ENCODE measurements at places on chromosomes 16 and 17. TPM values are rescaled to one million over a fixed set of nuclear protein-coding genes. Genes with fewer than 3 reads are reported as not detected.

Gene RANGRF
- polyA plus RNA-seq = 21.0 TPM

Gene TNFRSF17
- not detected for polyA plus RNA-seq

Gene LRRC37A
- polyA plus RNA-seq = 3.1 TPM

Gene RASD1
- 6.9 TPM for polyA plus RNA-seq

Gene MT2A
- 26.9 TPM for polyA plus RNA-seq

Gene FA2H
- 0.22 TPM for polyA plus RNA-seq

Gene TEKT1
- not detected for polyA plus RNA-seq

Gene KRT36
- polyA plus RNA-seq = not detected

Gene TMEM11
- 30.4 TPM for polyA plus RNA-seq

Gene SCIMP
- polyA plus RNA-seq = 1.6 TPM

Gene SLFN12L
- 0.19 TPM for polyA plus RNA-seq

Gene CFAP52
- polyA plus RNA-seq = 0.43 TPM

Gene ZG16B
- 0.56 TPM for polyA plus RNA-seq

Gene RUNDC3A
- polyA plus RNA-seq = 1.1 TPM

Gene XYLT1
- 6.4 TPM for polyA plus RNA-seq

Gene CALB2
- polyA plus RNA-seq = 0.46 TPM

Gene DNAI2
- polyA plus RNA-seq = not detected

Gene ADAP2
- polyA plus RNA-seq = 10.1 TPM

All from hindlimb muscle (tissue), 1 donor.